ENCODE measurements at places on chromosomes 6 and 20.

- DNase-seq, result no peak
Observed at GRCh38 chr6:116633685-116634084, 17.4 kb downstream of the RSPH4A start.

DNA sequence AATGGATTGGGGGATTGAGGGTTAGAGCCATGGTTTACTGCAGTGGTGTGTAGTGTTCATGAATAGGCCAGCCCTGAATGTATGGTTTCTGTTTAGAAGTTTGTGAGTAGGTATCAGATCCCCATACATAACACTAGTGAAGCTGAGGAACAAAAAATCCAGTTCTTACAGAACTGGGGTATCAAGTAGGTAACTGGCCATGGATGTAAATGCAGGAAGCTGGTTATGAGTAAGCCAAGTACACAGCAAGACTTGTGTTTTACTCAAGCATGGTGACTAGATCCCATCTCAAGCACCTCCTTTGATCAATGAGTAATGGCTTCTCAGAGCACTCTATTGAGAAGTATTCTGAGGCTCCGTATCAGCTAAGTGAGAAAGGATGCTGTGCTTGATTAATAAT lies 613.7 kb upstream of the FLRT3 start:
- no peak for DNase-seq

GRCh38 chr20:41037179-41037578 lies 8.6 kb downstream of the TOP1 start:
- DNase-seq, result no peak

GRCh38 chr20:2751878-2752566 lies 48.4 kb downstream of the CPXM1 start:
- no peak for DNase-seq

DNA sequence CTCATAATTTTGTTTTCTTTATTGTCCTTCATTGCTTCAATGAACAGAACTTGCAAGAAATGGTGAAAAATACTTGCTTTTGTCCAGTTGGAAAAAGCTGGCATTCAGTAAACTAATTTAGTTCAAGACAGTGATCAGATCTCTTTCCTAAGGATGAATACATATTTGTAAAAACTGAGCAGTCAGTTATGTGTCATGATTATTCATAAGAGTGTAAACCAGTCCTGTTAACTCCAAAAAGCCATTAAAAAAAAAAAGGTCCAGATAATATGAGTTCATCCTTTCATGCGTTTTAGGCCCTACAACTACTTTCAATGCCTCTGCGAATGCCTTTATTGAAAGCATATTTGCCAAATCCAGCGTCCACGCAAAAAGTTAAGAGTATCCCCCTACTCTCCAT lies 609 bp downstream of the PGM3 start:
- no peak for DNase-seq

DNA sequence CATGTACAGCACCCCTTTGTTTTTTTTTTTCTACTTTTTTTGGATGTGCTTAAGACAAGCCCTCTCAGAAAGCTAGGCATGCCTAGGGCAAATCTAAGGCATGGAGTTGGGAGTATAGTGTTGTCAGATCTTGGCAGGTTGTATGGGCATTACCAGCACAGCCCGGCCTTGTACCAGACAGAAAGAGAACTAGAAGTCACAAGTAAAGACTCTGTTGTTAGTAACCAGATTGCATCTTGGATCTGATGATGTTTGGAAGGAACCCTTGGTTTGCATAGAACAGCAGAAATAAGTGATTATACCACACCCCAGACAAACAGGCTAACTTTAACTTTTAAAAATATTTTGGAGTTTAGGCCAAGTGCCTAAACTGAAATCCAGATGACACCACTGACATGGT lies 25.6 kb downstream of the STK35 start:
- no peak for DNase-seq

DNA sequence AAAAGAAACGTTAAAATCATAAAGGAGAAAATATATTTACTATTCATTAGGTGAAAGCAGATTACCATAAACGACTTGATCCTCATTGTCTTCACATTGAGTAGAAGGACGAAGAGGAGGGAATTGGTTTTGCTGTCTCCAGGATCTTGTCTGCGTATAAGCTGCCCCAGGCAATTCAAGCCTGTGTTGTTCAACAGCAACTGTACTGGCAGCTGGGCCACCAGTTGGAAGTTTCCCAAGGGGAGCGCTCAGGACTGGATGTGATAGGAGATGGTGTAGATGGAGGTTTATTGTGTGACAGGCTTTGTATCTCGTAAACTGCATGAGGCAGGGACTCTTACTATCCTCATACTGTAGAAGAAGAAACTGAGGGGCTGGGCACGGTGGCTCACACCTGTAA lies 3.9 kb upstream of the FANCE start:
- DNase-seq, result no peak

DNA sequence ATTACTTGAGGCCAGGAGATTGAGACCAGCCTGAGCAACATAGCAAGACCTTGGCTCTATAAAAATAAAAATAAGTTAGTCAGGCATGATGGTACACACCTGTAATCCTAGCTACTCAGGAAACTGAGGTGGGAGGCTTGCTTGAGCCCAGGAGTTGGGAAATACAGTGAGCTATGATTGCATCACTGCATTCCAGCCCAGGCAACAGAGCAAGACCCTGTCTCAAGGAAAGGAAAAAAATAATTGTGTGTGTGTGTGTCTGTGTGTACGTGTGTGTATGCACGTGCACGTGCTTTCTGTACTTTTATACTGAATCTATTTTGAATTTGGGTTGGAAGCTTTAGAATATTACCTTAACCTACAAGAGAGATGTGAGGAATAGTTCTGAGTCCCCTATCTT lies 58.9 kb downstream of the KIZ start:
- DNase-seq, result no peak

- DNase-seq, result no peak
Observed at GRCh38 chr20:42779216-42779615, 410.5 kb downstream of the PTPRT start.

DNA sequence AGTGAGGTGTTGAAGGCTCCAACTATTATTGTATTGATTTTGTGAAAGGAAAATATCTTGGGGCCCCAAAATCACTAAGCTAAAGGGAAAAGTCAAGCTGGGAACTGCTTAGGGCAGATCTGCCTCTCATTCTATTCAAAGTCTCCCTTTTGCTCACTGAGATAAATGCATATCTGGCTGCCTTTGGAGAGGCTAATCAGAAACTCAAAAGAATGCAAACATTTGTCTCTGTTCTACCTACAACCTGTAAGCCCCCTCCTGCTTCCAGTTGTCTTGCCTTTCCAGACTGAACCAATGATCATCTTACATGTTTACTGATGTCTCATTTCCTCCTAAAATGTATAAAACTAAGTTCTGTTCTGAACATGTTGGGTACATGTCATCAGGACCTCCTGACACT lies 125.9 kb downstream of the HTR1B start:
- DNase-seq, result no peak

GRCh38 chr6:81401970-81402690 lies 350.4 kb downstream of the TENT5A start:
- no peak for DNase-seq

GRCh38 chr6:169709293-169709692 lies 7.4 kb downstream of the C6orf120 start:
- DNase-seq, result no peak

- no peak for DNase-seq
Observed at GRCh38 chr6:31422587-31422986, 19.2 kb downstream of the MICA start.

DNA sequence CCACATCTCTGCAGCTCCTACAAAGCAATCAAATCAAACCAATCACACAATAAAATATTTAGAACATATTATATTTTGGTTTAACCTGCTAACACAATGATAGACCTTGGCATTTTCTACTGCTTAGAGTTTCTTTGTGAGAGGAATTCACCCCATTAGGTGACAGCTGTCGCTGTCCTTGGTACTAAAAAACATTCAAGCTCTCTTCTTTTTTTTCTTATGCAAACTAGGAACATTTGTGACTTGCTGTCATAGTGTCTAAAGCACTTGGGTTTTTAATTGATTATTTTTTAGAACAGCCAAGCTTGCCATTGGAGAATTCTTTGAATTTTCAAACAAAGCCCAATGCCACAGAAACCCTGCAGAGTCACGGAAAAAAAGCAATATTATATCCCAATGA lies 46.4 kb downstream of the CNR1 start:
- DNase-seq, result no peak

DNA sequence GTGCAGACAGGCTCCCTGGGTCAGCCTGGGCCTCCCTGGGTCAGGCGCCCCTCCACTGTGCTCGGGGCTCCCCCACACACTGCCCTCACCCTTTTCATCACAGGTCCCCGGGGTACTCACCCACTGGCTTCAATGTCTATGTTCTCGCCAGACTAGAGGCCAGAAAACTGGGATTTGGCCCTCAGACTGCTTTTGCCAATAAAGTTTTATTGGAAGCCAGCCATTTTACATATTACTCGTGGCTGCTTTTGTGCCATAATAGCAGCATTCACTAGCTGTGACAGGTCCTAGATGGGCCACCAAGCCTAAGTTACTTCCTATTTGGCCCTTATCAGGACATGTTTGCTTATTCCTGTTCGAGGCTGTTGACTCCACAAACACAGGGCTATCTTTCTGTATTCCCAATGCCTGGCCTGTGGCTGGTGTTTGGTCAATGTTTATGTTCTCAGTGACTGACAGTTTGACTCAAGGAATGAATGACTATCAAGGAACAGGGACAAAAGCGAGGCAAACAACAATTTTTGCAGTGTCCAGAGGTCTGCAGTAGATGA lies 525.1 kb upstream of the AGPAT4 start:
- no peak for DNase-seq

DNA sequence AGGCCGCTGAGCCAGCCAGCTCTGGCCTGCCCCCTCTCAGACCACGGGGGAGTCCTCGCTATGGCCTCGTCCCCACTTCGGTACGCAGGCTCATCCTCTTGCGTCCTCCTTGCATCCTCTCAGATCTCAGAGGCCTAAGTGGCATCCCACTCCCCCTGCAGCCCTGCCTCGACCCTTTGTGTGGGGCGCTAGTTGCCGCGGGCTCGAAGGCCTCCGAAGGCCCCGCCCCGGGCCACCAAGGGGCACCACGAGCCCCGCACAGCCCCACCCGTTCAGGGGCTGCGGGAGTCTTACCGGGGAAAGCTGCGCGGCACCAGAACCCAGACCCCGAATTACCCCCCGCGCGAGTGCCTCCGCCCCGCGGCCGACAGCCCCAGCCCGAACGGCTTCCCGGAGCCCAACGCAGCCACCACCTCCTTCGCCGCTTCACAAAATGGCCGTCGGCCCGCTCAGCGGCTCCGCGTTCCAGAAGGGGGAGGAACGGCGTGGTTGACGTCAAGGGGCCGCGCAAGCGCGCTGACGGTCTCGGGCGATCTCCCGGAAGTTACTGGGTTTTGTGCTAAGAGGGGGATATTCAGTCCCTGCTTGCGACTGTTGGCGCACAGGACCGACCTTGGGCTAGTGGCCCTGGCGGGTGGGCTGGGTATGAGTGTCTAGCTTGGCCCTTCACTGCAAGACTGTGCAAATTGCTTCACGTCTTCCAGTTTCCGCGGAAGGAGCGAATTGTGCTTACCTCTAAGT lies at the start of the genes CPNE1 and RBM12:
TSS of gene CPNE1 (minus strand) at position 435 of the 741 bp plus-strand sequence. CDS start 31,977 bp downstream, outside the sequence.
TSS of gene RBM12 (minus strand) at position 435 of the 741 bp plus-strand sequence. CDS start 9,578 bp downstream, outside the sequence.
- DNase-seq, result peak; percentile 88

DNA sequence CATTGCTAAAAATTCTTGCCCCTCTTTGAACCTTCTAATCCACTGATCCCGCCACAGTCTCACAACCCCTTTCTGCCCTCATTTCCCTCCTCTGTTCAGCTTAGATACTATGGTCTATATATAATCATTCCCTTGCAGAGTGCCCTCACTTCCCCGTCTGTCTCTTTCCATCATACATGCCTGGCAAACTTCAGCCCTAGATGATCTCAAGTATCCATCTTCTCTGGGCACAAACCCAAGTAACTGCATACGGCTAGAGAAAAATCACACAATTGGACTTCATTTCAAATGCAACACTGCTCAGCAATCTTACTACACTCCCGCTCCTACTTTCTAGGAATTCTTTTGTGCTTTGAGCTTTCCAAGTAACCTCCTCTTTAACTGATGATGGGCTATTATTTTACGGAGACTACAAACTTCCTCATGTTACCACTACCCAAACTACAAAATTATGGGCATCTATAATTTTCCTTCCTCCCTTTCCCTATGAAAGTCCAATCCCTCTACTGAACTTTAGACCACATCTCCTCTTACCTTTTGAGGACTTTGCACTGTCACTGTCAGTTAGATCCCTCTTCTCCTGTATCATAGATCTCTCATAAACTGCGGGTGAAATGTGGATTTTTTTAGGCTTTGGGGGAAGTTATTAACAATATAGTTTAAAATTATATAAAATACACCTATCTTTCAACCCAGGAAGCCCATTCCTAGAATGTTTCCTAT lies 135.6 kb downstream of the BTBD9 start:
- DNase-seq, result no peak

DNA sequence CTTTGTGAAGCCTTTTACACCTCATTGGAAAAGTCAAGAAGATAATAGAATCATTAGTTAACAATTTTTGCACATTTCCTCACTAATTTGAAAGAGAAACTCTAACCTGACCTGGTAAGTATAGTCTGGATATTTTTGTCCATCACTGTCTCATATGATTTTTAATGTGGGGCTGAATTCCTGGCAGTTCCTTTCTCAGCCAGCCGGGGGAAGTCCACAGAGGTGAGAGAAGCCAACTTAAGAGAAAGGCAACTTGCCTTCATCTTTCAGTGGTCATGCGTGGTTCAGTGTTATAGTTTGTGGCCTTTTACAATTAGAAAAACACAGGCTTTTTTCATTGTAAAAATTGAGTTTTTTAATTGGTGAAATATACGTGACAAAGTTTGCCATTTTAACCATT lies 80.6 kb downstream of the CDYL start:
- DNase-seq, result no peak

DNA sequence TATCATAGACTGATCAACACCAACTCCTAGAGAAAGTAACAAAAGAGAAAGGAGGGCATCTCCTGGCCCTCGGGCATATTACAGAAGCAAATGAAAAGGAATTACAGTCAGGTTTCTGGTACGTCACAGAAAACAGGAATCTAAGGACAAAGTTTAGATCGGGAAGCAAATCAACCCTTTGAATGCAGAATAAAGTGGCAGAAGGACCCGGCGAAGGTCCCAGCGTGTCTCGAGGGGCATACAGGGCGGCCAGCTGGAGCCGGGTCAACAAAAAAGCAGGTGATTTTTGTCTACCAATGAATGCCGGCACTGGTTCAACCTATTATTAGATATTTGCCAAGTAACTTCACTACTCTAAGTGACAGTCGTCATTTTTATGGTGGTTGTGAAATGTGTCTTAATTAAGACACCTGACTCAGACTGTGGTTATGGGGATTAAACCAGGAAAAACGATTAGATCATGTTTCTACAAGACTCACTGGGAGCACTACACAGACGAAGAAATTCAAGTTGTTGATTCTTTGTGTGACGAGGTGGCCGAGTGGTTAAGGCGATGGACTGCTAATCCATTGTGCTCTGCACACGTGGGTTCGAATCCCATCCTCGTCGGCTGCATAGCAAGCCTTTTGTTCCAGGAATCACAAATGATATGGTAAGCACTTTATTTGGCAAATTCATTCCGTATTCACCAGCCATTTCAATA lies 12.4 kb upstream of the ZSCAN9 start:
- DNase-seq, result peak; percentile 81
